Activated CD8-positive, alpha-beta memory T cell treated with anti-CD3 and anti-CD28 coated beads for 4 hours (primary cell): ENCODE measurements at places on chromosomes 2 and 18.

GRCh38 chr18:79639072-79639829, 40.4 kb upstream of the CTDP1 start:
- no peak for DNase-seq

DNA sequence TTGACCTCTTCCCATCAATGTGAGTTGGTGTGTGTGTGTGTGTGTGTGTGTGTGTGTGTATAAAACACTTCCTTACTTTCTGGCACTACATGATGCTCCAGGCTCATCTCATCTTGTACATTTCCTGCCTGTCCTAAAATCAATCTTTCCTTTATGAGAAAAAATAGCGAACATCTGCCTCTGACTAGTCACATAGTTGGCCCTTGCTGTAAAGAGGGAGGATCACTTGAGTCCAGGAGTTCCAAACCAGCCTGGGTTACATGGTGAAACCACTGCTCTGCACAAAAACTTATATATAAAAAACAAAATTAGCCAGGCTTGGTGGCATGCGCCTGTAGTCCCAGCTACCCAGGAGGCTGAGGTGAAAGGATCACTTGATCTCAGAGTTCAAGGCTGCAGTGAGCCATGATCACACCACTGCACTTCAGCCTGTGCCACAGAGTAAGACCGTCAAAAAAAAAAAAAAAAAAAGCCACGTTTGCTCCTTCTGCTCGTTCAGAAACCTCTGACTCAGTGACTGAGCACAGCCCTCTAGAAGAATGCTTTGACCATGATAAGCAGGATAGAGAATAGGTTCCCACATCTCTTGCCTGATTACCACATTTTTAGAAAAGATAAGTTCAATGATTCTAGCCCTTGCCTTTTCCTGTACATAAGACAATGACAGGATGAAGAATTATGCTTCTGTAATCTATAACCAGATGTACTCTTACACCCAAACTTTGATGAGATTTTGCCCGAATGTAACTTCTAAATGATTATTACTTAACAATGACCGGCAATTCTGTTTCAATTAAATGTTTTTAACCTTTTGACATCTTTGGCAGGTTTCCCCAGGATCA, 45.2 kb upstream of the ST3GAL5 start:
- DNase-seq, result no peak

DNA sequence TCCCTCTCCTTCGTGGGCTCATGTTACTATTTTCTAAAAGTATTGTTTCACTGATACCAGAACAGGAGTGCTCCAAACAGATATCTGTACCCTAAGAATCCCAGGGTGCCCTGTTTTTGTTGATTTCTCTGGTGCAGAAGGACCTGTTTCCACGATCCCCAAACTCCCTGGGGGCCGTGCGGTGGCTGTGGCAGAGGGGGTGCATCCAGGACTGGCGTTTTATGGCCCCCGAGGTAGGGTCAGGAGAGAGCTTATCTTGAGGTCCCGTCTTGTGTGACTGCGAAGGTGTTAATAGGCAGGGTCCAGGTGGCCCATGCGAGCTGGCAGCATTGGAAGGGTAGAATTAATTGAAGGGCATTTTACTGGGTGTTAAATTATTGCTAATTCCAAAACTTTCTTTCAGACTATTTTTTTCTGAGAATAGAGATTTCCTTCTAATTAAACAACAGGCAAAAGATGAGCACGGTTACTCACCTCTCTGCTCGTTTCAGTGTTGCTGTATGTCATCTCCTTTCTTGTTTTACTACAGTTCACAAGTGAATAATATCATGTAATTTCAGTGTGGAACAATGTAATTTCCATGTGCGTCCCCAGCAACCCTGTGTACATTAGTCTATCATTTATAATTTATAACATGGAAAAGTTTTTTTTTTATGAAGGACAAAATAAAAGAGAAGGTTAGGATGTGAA, 8.2 kb downstream of the TWIST2 start:
- DNase-seq, result no peak

DNA sequence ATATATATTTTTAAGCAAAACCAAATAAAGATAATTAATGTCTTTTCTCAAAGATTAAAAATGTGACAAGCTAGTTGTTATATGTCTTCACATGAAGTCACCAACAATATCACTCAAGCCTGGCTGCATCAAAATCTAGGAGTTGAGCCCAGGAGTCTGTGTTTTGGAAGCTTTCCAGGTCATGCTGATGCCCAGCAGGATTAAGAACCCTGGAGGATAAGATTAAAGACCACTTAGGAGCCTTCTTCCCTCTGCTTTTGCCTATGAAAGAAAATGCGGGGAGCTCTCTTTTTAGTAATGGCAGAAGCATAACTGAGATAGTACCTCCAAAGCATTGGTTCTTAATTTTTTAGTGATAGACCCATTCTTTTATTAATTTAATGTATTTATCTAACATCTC, 157.4 kb downstream of the ASXL3 start:
- DNase-seq, result no peak

DNA sequence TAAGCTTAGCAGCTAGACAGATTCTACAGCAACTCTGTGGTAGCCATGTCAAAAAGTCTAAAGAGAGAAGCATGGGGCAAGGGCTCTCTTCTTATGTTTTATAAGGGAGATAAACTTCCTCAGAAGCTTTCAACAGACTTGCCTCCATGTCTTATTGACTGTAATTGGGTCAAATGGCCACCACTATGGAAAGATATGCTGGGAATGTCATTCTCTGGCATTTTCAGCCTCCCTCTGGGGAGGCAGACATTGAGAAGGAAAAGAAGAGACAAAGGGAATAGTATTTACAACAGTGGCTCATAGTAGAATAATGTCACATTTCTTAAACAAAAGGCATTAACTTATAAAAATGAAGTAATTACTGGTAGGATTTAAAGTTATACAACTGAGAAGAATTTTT, 1964.5 kb upstream of the PIK3C3 start:
- no peak for DNase-seq

DNA sequence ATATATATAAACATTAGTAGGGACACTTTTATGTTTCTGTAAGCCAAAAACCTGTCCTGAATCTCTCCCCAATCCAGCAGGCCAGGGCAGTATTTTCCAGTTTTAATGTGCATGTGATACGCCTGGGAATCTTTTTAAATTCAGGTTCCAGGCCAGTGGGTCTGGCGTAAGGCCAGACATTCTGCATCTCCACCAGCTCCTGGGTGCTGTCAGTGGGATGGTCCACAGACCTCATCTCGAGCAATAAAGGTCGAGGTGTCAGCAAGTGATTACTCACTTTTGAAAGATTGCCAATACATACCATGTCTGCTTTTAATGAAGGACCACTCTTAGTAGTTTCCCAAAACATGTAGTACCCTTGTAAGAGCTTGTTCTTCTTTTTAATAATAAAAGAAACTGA, 189.9 kb upstream of the SH3BP4 start:
- DNase-seq, result no peak

- DNase-seq, result no peak
Observed at GRCh38 chr2:29024882-29025430, 43.9 kb downstream of the TOGARAM2 start.

DNA sequence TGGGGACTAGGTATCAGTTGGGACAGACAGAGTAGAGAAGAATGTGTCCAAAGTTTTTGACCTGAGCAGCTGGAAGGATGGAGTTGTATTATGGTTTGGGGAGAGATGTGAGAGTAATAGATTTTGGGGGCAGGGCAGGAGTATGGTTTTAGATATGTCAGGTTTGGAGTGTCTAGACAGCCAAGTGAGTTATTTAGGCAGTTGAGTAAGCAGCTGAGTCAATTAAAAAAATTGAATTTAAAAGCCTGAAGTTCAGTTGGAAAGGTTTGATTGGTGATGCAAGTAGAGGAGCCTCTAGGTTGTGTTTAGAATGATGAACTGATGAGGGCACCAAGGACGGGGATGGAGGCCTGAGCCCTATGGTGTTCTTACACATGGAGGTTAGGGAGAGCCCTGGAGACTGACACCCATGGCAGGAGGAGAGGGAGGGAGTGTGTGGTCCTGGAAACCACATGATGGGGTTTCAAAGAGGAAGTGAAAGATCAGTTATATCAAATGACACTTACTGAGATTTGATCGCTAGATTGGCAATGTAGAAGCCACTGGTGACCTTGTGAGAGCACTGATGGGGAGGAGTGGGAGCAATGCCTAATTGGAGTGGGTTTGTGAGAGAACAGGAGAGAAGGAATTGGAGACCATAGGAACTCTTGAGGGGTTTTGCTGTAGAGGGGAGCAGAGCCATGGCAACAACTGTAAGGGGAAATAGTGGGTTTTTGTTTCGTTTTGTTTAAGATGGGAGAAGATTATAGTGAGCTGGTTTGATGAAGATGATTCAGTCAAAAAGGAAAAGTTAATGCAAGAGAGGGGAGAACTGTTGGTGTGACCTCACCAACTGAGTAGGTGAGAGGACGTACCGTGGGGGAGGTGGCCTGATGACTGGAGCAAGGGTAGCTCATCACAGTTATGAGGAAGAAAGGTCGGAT, 10.3 kb downstream of the ITGA6 start:
- peak; percentile 60 for DNase-seq

DNA sequence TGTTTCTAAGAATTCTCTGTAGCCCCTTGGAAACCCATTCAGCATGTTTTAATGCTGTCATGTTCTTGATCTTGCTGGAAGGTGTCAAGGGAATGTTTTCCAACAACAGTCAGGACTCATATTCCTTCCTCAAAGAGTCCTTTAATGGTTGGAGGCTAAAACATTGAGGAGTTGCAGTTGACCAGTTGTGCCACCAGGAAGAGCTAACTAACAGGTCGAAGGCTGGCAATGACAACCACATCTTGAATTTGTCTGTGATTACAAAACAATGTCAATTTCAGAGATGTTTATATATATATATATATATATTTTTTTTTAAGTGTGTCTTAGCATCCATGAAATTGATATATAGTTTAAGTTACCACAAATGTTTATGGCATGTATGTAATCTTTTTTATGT, 151.5 kb downstream of the INO80D start:
- DNase-seq, result no peak

- DNase-seq, result no peak
Observed at GRCh38 chr2:70474256-70474848, 79.3 kb downstream of the TGFA start.

- DNase-seq, result no peak
Observed at GRCh38 chr2:60109744-60110143, 443.7 kb downstream of the BCL11A start.

- DNase-seq, result no peak
Observed at GRCh38 chr2:188978291-188979081, 4.3 kb downstream of the COL3A1 start.

GRCh38 chr18:56337507-56337906, 300.9 kb downstream of the TXNL1 start:
- no peak for DNase-seq

DNA sequence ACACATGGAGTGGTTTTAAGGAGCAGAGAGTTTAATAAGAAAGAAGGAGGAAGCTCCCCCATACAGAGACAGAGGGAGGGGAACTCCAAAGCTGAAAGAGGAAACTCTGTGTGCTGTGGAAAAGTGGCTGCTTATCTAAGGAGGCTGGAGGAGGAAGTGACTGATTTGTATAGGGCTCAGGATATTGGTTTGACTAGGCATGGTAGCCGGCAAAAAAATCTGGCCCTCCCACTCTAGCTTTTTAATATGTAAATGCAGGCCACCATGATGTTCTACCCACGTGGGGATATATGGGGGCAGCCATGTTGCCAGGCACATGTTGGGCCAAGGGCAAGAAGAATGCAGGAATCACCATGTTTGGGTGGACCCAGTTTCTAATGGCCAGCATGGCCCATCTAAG, 64.3 kb downstream of the HNMT start:
- no peak for DNase-seq

GRCh38 chr2:8370258-8370802, 311.5 kb upstream of the ID2 start:
- DNase-seq, result no peak

DNA sequence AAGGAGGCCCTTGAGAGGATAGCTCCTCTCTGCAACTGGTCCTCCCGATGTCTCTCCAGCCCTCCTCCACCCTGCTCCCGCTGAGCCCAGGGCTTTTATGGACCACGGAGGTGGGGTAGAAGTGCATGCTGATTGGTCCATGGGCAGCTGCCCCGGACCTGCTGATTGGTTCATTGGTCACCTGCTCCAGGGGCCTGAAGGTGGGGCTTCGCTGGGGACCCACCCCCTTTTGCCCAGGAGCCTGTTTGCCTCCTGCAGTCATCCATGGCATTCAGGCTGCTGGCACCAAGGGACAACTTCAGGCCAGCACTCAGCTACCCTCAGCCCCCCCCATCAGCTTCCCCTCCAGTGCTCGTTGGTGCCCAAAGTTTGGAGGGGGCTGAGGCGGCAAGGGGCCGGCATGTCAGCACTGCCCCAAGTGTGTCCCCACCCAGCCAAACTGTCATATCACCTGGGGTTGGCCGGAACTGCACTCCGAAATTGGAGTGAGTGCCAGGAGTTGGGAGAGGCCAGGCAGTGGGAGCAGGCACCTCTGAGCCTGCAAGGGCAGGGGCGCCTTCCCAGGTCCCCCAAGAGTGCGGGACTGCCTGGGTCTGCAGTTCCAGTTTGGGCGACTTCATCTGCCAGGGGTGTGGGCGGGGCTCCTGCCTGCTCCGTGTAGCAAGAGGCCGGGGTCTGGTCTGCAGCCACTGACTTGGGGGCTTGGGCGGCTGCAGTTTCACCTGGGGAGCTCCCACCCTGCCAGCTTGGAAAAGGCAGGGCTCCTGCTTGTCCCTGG, 288.9 kb downstream of the RDH14 start:
- DNase-seq, result no peak

DNA sequence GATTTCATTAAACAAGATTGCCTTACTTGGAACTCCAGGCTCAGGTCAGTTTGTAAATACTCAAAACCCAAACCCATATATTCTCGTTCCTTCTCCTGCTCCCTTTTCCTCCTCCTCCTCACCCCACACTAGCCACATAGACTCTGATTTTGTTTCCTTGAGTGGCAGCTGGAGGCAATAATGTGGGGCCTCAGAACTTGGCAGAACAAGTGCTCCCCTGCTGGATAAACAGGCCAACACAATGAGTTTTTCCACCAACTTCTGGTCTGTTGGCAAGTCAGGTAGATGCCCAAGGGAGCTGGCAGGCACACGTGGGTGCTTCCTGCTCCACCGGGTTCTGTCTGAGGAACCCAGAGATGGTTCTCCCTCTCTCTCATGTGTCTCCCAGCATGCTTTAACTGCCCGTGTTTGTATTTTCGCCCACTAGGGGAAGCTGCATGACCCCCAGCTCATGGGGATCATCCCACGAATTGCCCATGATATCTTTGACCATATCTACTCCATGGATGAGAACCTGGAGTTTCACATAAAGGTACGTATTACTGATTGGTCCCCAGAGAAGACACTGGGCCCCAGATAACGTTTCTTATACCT, 61.9 kb downstream of the KIF5C start:
- no peak for DNase-seq

- no peak for DNase-seq
Observed at GRCh38 chr2:56012221-56012765, 88.7 kb upstream of the EFEMP1 start.

- DNase-seq, result no peak
Observed at GRCh38 chr2:38653715-38654527, 12.0 kb upstream of the GALM start.

GRCh38 chr2:198762441-198762840, 695.3 kb downstream of the SATB2 start:
- DNase-seq, result no peak

GRCh38 chr18:54675076-54675475, 84.0 kb downstream of the DYNAP start:
- no peak for DNase-seq
